ENCODE measurements at places on chromosomes 2 and 18.

DNA sequence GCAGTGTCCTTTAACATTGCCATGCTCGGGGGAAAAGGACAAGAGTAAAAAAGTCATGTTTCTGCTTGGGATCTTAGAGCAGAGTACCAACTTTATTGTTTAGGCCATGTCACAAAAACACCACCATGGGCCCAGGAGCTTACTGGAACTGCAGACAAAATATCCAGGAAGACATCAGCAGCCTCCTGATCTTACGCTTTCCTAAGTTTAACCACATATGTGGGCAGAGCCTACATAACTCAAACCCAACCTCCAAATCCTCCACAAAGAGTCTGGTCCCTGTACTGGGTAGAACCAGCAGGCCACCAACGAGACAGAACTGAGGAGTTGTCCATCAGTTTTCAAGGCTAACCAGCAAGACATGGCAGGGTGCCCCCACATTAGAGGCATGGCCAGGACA, 10.3 kb downstream of the GALNT14 start:
- no peaks in the 10 kb centered on the region for H3K36me3 ChIP-seq
- H3K27ac ChIP-seq = no peak overlapping the region
- H3K4me3 ChIP-seq = no peak overlapping the region
- no peaks in the 10 kb centered on the region for H3K4me1 ChIP-seq

DNA sequence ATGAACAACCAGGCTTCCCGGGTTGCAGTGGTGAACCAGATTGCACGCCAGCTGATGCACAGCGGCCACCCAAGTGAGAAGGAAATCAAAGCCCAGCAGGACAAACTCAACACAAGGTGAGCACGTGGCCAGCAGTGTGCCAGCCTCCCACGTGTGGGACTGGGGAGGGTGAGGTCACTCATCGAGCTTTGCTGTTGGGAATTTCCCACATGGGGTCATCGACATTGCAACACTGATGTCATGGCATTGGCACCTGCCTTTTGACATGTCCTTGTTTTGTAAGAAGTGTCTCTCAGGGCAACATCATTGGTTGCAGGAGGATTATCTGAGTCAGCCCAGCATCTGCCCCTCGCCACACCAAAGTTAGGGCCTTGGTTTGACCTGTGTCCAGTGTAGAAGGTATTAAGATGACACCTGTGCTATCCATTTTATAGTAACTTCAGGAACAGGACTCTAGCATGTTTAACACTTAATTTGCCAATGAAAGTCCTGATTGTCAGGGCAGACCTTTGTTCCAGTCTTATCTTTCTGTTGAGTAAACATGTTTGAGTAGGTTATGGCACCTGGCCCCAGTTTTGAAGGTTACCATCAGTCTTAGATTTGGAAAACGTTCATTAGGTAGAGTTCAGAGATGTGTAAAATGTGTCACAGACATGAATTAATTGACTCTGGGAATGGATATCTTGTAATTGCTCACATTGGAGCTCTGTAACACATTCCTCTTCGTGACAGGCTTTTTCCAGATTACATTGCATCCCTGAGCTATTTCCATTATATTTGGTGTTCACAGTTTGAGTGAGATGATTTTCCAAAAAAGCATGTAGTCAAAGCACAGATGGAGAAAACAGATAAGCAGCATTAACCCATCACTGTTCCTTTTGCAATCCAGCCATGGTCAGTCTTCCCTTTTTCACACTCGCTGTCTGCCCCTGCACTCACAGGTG, 93.3 kb upstream of the EML6 start:
- DNase-seq = peak; percentile 59
- H3K27me3 ChIP-seq = no peaks in the 10 kb centered on the region
- H3K27ac ChIP-seq = peak overlapping the region; percentile 67
- H3K4me3 ChIP-seq = no peak overlapping the region

- no peaks in the 10 kb centered on the region for H3K36me3 ChIP-seq
- no peak overlapping the region for H3K4me3 ChIP-seq
- H3K4me1 ChIP-seq = no peaks in the 10 kb centered on the region
- no peak overlapping the region for H3K27ac ChIP-seq
These were observed 46.0 kb downstream of the CAVIN2 start for GRCh38 chr2:191800874-191801273.

DNA sequence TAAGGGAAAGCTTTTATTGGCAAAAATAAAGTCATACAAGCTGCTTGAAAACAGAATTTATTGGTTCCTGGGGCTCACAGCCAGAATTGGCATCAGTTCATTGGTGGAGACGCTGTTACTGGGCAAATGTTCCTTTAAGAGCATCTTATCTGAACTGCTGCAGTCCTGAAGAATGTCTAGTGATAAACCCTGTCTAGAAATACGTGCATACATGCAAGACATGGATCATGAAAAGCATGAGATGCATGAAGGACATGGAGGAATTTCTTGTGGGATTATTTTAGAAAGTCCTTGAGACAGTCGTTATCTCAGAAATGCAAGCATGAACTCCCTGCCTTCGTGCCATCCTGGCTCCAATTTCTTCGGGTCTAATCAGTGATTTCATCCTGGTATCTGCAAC, 32.5 kb upstream of the FHOD3 start:
- DNase-seq = no peak
- no peaks in the 10 kb centered on the region for H3K4me1 ChIP-seq
- no peaks in the 10 kb centered on the region for H3K27me3 ChIP-seq
- no peaks in the 10 kb centered on the region for H3K36me3 ChIP-seq
- no peak overlapping the region for H3K27ac ChIP-seq

DNA sequence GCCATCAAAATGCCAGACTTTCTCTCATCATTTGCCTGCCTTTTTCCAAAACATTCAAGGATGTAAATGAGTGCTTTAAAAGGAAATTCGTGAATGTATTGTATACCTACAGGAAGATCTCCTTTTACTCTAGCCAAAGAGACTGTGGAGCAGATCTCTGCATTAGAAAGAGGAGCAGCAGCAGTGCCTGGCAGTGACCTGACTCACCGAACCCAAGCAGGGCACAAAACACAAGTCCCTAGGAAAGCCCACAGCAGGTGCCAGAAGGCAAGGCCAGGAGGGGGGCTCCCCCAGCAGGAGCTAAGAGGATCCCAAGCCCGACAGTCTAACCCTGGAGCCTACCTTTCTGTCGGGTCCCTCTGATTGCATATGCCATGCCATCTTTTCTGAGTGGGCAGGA, 47.9 kb downstream of the L3MBTL4 start:
- H3K27me3 ChIP-seq = no peaks in the 10 kb centered on the region
- H3K36me3 ChIP-seq = no peaks in the 10 kb centered on the region
- no peak for DNase-seq
- no peak overlapping the region for H3K4me3 ChIP-seq
- H3K27ac ChIP-seq = no peak overlapping the region
- H3K4me1 ChIP-seq = peaks cover 10% of the 10 kb centered on the region

- no peak overlapping the region for H3K27ac ChIP-seq
- no peaks in the 10 kb centered on the region for H3K36me3 ChIP-seq
- peaks cover 6% of the 10 kb centered on the region for H3K4me1 ChIP-seq
- H3K4me3 ChIP-seq = no peak overlapping the region
- no peaks in the 10 kb centered on the region for H3K27me3 ChIP-seq
These were observed 62.9 kb downstream of the MIB1 start for GRCh38 chr18:21803495-21803894.

DNA sequence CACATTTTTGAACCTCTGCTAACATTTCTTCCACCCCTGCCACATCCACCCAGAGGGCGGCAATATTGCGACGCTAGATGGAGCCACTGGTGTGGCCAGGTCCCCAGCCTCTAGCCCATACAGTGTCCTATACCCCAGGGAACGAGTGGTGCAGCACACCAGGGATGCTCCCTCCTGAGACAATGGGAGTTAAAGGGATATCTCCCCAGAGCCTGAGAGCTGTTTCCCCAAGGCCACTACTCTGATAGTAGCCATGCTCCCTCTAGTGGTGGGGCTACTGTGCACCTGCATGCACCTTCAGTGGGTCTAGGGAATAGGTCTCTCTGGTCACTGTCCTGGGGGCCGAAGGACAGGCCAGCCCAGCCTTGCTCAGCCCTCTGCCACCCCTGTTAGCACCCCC, 336.4 kb upstream of the FSHR start:
- no peak overlapping the region for H3K27ac ChIP-seq
- no peaks in the 10 kb centered on the region for H3K27me3 ChIP-seq
- no peaks in the 10 kb centered on the region for H3K4me1 ChIP-seq
- H3K4me3 ChIP-seq = no peak overlapping the region

DNA sequence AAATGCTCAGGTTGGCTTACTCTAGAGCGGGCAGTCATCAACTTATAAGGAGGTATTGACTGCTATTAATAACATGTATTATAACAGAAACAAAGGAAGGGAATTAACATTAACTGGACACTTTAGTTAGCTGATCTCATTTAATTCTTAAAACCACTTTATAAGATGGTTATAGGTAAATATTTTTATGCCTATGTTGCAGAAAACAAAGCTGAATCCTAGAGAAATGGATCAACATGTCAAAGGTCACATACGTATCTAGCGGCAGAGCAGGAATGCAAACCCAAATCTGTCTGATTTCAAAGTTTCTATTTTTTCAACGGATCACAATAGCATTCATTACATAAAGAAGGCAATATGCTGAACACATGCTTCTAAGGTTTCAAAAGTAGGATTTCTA, 200.0 kb downstream of the PDE1A start:
- DNase-seq = no peak
- H3K27me3 ChIP-seq = no peaks in the 10 kb centered on the region
- H3K4me1 ChIP-seq = no peaks in the 10 kb centered on the region
- no peak overlapping the region for H3K27ac ChIP-seq
- H3K4me3 ChIP-seq = no peak overlapping the region

DNA sequence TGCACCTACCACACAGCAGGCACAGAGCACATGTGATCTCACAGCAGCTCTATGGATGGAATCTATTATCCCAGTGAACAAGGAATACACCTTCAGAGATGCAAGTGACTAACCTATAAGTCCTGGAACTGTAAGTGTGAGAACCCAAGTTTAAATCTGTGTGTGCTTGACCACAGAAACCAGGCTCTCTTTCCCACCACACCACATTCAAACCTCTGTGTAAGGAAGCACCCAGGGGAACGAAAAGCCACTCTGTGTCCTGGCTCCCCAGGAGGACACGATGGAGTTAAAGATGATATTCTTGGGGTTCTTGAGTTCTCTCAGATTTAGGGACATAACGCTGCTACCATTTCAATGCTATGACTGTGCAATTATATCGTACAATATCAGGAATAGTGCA, 38.9 kb downstream of the TTR start:
- H3K27me3 ChIP-seq = no peaks in the 10 kb centered on the region
- no peak overlapping the region for H3K4me3 ChIP-seq
- H3K27ac ChIP-seq = no peak overlapping the region
- H3K4me1 ChIP-seq = no peaks in the 10 kb centered on the region

DNA sequence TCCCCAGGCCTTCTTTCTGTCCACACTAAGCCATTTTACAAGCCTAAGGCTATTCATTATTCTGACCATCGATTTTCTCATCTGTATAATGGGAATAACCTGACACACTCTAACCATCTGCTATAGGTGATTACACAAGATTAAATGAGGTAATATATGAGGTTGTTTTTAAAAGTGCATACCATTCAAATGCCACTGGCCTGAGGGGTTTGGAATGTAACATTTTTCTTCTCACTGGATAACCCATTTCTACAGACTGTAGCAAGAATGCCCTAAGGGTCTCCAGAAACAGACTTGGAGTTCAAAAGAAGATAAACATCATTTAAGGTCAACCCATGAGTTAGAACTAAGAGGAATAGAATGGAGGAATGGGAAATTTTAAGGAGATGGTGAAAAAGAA, 111.7 kb upstream of the SETBP1 start:
- DNase-seq = no peak
- no peaks in the 10 kb centered on the region for H3K36me3 ChIP-seq
- H3K27me3 ChIP-seq = no peaks in the 10 kb centered on the region
- H3K4me1 ChIP-seq = no peaks in the 10 kb centered on the region
- H3K27ac ChIP-seq = no peak overlapping the region

- H3K4me1 ChIP-seq = no peaks in the 10 kb centered on the region
- H3K27me3 ChIP-seq = no peaks in the 10 kb centered on the region
- no peaks in the 10 kb centered on the region for H3K36me3 ChIP-seq
- no peak overlapping the region for H3K4me3 ChIP-seq
- no peak for DNase-seq
These were observed 58.9 kb upstream of the SLC1A4 start for GRCh38 chr2:64930258-64930671.

- no peak overlapping the region for H3K27ac ChIP-seq
- H3K4me3 ChIP-seq = no peak overlapping the region
- DNase-seq = no peak
These were observed 13.8 kb downstream of the RRM2 start for GRCh38 chr2:10136101-10136934.

DNA sequence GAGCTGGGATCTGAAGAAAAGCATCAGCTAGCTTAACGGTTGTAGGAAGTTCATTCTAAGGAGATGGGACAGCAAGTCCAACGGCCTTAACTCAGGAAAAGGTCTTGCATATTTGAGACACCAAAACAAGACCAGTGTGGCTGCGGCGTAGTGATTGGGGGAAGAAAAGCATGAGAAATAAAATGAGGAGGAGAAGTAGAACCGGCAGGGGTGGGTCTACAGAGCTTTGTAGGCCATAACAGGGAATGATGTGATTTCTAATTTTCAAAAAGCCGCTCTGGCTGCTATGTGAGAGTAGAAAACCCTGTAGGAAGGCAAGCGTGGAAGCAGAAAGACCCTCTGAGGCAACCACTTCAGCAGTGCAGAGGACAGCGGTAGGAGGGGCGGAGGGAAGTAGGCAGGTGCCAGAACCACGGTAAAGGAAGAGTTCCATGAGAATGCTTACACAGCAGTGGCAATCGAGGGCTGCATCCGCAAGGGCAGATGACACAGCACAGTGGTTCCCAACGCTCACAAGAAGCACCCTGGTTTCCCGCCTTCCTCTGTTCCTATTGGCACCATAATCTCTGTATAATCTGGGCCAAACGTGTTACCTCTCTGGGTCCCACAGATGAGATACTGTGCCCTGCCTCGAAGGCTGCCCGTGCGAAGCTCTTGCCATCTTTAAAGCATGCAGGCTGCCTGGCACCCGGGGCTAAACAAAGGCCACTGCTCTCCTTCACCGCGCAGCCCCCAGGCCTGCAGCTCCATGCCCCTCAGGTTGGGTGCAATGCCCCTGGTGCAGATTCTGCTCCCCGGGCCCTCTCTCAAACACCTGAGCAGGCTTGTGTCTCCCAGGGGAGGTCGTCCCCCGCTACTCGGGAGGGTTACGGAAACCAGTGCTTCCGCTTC, 795 bp downstream of the ANKRD39 start:
- H3K27ac ChIP-seq = peak overlapping the region; percentile 63
- peaks cover 23% of the 10 kb centered on the region for H3K4me1 ChIP-seq
- H3K4me3 ChIP-seq = peak overlapping the region; percentile 86
- H3K36me3 ChIP-seq = peaks cover 39% of the 10 kb centered on the region
- no peaks in the 10 kb centered on the region for H3K27me3 ChIP-seq

DNA sequence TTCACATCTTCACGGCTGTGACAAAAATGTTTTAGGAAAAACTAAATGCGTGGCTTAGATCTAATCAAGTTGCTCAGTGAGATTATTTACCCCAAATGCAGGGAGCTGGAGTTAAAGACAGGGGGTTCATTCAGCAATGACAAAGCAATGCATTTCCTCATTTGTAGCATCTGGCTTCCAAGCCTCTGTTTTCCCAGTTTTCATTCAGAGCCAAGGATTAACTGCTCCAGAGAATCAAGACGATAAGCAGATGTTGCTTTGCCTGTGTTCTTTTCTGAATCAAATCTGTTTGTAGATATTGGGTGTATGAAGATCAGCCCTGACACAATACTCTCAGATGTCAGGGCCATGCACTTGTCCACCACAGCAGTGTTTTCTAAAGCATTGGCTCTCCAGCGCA, 147.4 kb upstream of the SIX2 start:
- no peaks in the 10 kb centered on the region for H3K27me3 ChIP-seq
- no peak for DNase-seq
- H3K4me3 ChIP-seq = no peak overlapping the region
- H3K27ac ChIP-seq = no peak overlapping the region
